ENCODE measurements at places on chromosomes 11 and 22. TPM values are rescaled to one million over a fixed set of nuclear protein-coding genes. Genes with fewer than 3 reads are reported as not detected.

DNA sequence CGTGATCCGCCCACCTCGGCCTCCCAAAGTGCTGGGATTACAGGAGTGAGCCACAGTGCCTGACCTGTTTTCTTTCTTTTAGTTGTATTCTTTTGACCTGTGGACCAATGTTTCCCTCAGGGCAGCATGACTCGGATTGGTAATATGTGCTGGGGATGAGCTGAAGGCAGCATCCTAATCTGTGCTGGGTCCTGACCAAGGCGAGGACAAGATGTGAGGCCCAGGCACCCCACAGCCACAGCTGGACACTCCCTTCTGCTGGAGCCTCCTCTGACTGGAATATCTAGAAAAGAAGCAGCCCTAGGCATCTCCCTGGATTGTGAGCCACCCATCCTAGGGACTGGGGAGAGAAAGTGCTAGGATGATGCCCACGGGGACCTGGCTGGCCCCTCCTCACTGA lies 105.4 kb downstream of the PDE2A start:
- H3K36me3 ChIP-seq: no peaks in the 10 kb centered on the region
- H3K27ac ChIP-seq: no peak overlapping the region
- no peak for DNase-seq
- H3K4me3 ChIP-seq: no peak overlapping the region
- H3K27me3 ChIP-seq: peaks cover 8% of the 10 kb centered on the region

- peaks cover 25% of the 10 kb centered on the region for H3K4me1 ChIP-seq
- no peaks in the 10 kb centered on the region for H3K36me3 ChIP-seq
- H3K27me3 ChIP-seq: peaks cover 3% of the 10 kb centered on the region
- DNase-seq: peak; percentile 90
These were observed 15.7 kb downstream of the DAGLA start for GRCh38 chr11:61695917-61696316.

GRCh38 chr22:22397292-22397870 lies 111.2 kb downstream of the ZNF280B start:
- no peak overlapping the region for H3K27ac ChIP-seq
- H3K36me3 ChIP-seq: no peaks in the 10 kb centered on the region
- H3K27me3 ChIP-seq: peaks cover 24% of the 10 kb centered on the region
- no peaks in the 10 kb centered on the region for H3K4me1 ChIP-seq
- no peak for DNase-seq

DNA sequence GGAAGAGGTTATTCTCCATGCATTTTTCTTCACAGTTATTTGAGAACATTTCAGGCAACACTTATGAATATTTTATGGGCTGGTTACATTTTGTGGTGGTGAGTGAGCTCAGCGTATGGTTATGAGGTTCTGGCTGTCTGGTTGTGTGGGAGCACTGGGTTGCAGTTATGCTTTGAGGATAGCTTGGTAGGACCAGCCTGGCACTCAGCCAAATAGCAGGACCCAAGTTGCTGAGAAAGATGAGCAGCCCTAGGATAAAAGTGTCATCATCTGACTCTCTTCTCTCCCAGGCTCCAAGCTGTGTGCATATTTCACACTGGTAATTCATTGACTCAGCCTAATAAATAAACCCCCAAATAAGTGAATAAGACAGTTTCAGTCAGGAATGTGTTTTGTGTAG lies 8.1 kb upstream of the SRSF8 start:
- no peak for DNase-seq
- peaks cover 36% of the 10 kb centered on the region for H3K27me3 ChIP-seq
- H3K4me3 ChIP-seq: no peak overlapping the region

DNA sequence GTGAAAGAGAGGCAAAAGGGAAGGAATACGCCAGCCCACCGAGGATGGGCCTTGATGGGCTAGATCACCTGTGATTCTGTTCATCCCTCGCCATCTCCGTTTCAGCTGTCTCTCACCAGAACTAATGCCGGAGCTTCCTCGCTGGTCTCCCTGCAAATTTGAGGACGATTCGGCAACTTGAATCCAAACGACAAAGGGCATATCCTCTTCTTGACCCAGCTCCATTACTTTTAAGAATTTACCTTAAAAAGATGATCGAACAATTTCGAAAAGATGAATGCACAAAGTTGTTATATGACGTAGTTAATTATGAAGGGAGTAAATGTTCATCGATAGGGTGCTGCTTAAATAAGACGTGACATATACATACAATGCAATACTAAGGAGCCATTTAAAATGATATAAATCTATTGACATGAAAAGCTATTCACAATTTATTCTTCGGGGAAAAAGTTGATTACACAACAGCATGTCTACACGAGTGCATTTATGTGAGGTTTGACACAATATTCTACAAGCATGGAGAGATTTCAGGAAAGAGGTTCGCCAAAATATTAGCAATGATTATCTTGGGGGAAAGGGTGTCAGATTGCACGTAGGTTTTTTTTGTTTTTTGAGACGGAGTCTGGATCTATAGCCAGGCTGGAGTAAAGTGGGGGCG lies 937 bp upstream of the FAM168A start:
- H3K27me3 ChIP-seq: peaks cover 2% of the 10 kb centered on the region
- peak overlapping the region; percentile 93 for H3K4me3 ChIP-seq
- peaks cover 14% of the 10 kb centered on the region for H3K36me3 ChIP-seq
- DNase-seq: no peak

- no peaks in the 10 kb centered on the region for H3K4me1 ChIP-seq
- H3K27me3 ChIP-seq: peaks cover 18% of the 10 kb centered on the region
- H3K4me3 ChIP-seq: no peak overlapping the region
- H3K27ac ChIP-seq: no peak overlapping the region
- no peaks in the 10 kb centered on the region for H3K36me3 ChIP-seq
These were observed 9.6 kb downstream of the OR5A2 start for GRCh38 chr11:59416613-59417012.

DNA sequence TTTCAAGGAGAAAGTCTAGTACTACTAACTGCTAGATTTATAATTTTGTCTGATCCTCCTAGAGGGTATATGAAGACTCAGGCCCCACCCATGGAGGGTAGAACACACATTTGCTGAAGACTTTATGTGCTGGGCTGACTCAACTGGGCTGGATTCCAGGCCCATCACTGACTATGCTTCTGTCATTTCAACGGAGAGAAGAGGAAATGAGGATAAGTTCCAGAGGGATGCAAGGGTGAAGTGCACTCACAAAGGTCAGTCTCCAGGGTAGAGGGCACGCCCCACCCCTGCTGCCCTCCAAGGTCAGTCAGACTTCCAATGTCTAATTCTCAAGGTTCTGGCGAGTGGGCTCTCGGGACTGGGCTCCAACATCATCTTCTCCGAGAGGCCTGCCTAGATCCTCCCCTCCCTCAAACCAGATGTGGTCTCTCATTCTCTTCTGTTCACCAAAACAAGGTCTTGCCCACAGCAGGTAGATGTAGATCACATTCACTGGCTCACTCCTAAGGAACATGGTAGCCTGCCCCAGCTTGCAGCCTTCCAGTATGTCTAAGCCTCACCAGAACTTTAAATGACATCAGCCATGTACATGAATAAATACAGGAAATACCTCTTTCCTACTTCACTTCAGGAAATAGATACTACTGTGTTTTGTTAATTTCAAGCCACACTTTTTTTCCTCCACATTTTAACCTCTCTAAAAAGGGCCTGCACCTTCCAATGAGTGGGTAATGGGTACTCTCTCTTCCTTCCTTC lies 7.3 kb upstream of the C11orf86 start:
- H3K36me3 ChIP-seq: no peaks in the 10 kb centered on the region
- peaks cover 5% of the 10 kb centered on the region for H3K27me3 ChIP-seq
- H3K27ac ChIP-seq: no peak overlapping the region

DNA sequence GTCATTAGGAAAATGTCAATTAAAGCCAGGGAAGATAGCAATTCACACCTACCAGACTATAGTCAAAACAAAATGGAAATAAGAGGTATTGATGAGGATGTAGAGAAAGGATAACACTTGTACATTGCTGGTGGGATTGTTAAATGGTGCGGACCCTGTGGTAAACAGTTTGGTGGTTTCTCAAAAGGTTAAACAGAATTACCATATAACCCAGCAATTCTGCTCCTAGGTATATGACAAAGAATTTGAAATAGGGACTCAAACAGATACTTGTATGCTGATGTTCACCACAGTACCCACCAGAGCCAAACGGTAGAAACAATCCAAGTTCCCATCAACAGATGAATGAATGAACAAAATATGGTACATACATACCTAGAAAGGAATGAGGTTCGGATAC lies 33.0 kb upstream of the TOP3B start:
- no peaks in the 10 kb centered on the region for H3K36me3 ChIP-seq
- H3K4me3 ChIP-seq: no peak overlapping the region
- no peak for DNase-seq
- H3K27ac ChIP-seq: no peak overlapping the region
- no peaks in the 10 kb centered on the region for H3K4me1 ChIP-seq
- peaks cover 8% of the 10 kb centered on the region for H3K27me3 ChIP-seq

DNA sequence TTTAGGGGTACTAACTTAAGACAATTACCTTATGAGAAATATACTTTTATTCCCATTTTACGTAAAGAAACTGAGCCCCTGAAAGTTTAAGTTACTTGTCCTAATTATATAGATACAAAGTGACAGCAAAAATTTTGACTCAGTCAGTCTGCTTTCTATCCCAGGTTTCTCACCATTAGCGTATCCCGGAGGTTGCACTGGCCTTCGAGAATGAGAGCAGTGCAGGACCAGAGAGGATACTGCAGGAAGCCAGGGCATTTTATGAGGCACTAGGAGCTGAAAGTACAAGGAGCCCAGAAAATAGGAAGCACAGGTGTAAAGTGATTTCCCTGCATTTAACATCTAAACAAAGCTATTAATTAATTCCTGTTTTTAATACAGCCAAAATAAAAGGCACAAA lies 55.4 kb downstream of the GRIA4 start:
- no peak overlapping the region for H3K4me3 ChIP-seq
- no peak overlapping the region for H3K27ac ChIP-seq
- DNase-seq: no peak
- H3K36me3 ChIP-seq: no peaks in the 10 kb centered on the region
- H3K27me3 ChIP-seq: no peaks in the 10 kb centered on the region
- H3K4me1 ChIP-seq: no peaks in the 10 kb centered on the region

- no peak for DNase-seq
- H3K4me3 ChIP-seq: no peak overlapping the region
- no peaks in the 10 kb centered on the region for H3K4me1 ChIP-seq
- H3K27ac ChIP-seq: no peak overlapping the region
- peaks cover 9% of the 10 kb centered on the region for H3K27me3 ChIP-seq
- H3K36me3 ChIP-seq: no peaks in the 10 kb centered on the region
These were observed 72.9 kb downstream of the DSCAML1 start for GRCh38 chr11:117724104-117724503.

- no peak for DNase-seq
- peaks cover 33% of the 10 kb centered on the region for H3K4me1 ChIP-seq
- peak overlapping the region; percentile 34 for H3K27ac ChIP-seq
- H3K4me3 ChIP-seq: peak overlapping the region; percentile 78
- H3K27me3 ChIP-seq: no peaks in the 10 kb centered on the region
- H3K36me3 ChIP-seq: peaks cover 3% of the 10 kb centered on the region
These were observed 15.1 kb downstream of the DGKZ start for GRCh38 chr11:46362156-46363030.

- H3K36me3 ChIP-seq: no peaks in the 10 kb centered on the region
- H3K4me1 ChIP-seq: no peaks in the 10 kb centered on the region
- H3K27ac ChIP-seq: no peak overlapping the region
- H3K27me3 ChIP-seq: peaks cover 24% of the 10 kb centered on the region
These were observed 62.8 kb downstream of the LRRC74B start for GRCh38 chr22:21108379-21109115.

GRCh38 chr11:36155770-36156160 lies 133.5 kb downstream of the COMMD9 start:
- no peaks in the 10 kb centered on the region for H3K36me3 ChIP-seq
- peaks cover 6% of the 10 kb centered on the region for H3K27me3 ChIP-seq
- no peak overlapping the region for H3K4me3 ChIP-seq

- DNase-seq: no peak
- peaks cover 10% of the 10 kb centered on the region for H3K27me3 ChIP-seq
- no peaks in the 10 kb centered on the region for H3K36me3 ChIP-seq
- no peaks in the 10 kb centered on the region for H3K4me1 ChIP-seq
- no peak overlapping the region for H3K4me3 ChIP-seq
These were observed 110.8 kb downstream of the MTNR1B start for GRCh38 chr11:93080146-93080759.

- no peak overlapping the region for H3K4me3 ChIP-seq
- DNase-seq: no peak
- H3K27ac ChIP-seq: no peak overlapping the region
- peaks cover 18% of the 10 kb centered on the region for H3K36me3 ChIP-seq
- H3K27me3 ChIP-seq: peaks cover 3% of the 10 kb centered on the region
These were observed 60.5 kb downstream of the CD82 start for GRCh38 chr11:44625759-44626523.

DNA sequence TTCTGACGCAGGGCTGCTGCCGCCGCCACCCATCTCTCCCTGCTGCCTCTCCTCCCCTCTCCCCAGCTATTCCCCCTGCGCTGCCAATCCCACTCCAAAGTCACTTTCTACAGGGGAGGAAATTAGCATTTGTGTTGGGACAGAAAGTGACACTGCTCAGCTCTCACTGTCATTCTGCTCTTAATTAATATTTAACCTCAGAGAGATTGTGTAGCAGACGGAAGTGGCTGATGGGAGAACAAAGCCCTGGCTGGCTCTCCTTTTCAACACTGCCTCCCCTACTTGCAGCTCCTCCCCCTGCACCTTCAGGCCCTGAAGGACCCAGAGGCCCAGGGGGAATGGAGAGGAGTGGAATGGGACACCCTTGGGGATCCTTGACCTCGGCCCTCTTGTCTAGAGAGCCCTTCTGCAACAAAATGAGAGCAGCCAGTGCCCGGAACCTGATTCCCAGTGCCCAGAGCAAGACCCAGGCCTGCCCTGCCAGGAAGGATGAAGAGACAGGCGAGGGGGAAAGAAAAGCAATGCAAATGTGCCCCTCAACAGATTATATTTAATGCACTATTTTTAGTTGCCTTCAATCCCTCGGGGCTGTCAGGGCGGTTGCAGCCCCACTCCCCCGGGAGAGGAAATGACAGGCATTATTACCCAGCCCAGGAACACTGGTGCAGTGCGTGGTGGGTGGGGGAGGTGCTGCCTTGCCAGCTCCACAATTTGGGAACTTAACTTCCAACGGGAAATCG lies 14.6 kb upstream of the NRGN start:
- no peak overlapping the region for H3K4me3 ChIP-seq
- H3K4me1 ChIP-seq: no peaks in the 10 kb centered on the region
- H3K27me3 ChIP-seq: peaks cover 20% of the 10 kb centered on the region
- no peaks in the 10 kb centered on the region for H3K36me3 ChIP-seq

DNA sequence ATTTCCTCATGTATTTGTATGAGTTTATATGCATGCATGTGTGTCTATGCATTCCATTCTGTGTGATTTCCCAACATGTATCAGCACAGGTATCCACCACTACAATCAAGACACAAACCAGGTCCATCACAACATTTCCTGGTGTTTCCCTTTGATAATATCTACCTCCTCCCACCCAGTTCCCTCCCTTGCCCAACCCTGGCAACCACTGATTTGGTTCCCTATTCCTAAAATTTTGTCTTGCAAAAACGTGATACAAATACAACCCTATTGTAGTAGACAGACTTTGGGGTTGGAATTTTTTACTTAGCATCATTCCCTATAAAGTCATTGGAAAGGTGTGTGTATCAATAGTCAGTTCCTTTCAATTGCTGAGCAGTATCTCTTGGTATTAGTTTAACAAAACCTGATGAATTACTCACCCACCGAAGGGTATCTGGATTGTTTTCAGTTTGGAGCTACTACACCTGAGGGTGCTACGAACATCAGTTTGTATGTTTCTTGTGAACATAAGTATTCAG lies 51.8 kb upstream of the IGLL5 start:
- H3K4me1 ChIP-seq: peaks cover 8% of the 10 kb centered on the region

Gene GUCY1A2
- not detected for total RNA-seq

Gene KLHL35
- 2.5 TPM for total RNA-seq

Gene TALDO1
- 283 TPM for total RNA-seq

Gene ATL3
- total RNA-seq: 37.0 TPM

Gene EHF
- total RNA-seq: not detected

Gene THOC5
- 76.2 TPM for total RNA-seq

Gene CHEK2
- total RNA-seq: 31.4 TPM

Gene RAG2
- not detected for total RNA-seq

Gene OR10A2
- total RNA-seq: not detected

Gene MYBPC3
- not detected for total RNA-seq

Measured in activated T-helper 1 cell treated with anti-CD3 and anti-CD28 coated beads, Interleukin-12 subunit alpha, Interleukin-12 subunit beta, Interleukin-2, Interleukin-4 antibody, amounts not matched to agents 30 ng/mL and 10 ng/mL and 1 ng/mL, durations not matched to agents 14 hours and 24 hours and 36 hours (primary cell).